Mucosa of descending colon (tissue), 3 donors: ENCODE measurements at places on chromosomes 4 and X. TPM values are rescaled to one million over a fixed set of nuclear protein-coding genes. Genes with fewer than 3 reads are reported as not detected.

DNA sequence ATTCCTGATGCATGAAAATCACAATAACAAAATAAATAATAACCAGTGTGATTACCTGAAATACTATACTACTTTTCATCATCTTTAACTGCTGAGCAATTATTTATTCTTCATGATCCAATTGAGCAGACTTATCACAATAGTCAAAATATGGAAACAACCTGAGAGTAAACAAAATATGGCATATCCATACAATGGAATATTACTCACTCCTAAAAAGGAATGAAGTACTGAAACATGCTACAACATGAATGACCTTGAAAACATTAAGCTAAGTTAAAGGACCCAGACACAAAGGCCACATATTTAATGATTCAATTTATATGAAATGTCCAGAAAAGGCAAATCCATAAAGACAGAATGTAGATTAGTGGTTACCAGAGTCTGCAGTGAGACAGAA is 146.8 kb downstream of the MID1IP1 start:
- DNase-seq = no peak

- no peak for DNase-seq
Observed at GRCh38 chrX:35617836-35618235, 180.3 kb upstream of the MAGEB16 start.

DNA sequence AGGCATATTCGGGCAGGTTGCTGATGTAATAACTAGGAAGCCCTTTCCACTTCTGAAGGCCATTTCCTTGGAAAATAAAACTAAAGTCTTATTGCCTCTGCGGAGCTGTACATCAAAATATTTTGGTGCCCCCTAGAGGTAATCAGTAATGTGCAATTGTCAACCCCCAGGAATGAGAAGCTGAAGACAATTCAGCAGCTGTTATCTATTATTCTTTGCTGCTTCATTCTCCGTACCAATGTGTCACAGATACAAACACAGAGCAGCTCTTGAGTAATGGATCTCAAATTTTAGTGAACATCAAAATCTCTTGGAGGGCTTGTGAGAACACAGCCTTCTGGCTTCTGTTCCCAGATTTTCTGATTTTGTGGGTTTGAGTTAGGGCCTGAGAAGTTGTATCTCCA is 3.5 kb upstream of the SLIT2 start:
- DNase-seq = no peak

DNA sequence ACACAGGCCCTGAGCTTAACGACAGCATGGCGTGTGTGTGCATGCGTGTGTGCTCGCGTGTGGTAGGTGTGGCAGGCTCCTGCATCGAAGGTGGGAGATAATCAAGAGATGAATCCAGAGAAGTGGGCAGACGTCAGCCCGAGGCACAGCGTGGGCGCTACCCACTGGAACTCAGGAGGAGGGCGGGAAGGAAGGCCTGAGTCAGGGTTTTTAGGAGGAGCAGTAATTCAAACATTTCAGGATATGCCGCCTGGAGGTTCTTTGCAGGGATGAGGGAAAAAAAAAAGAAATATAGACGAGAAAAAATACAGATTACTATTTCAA is 66.3 kb upstream of the STX18 start:
- DNase-seq = no peak

The SPIN2A gene
- 1.1 TPM for total RNA-seq

The F9 gene
- not detected for total RNA-seq

The KDM5C gene
- total RNA-seq = 80.2 TPM
